ENCODE measurements at places on chromosomes 16 and 17.
A peak's percentile ranks its signal among the peaks of the same experiment; 100 is the strongest.

DNA sequence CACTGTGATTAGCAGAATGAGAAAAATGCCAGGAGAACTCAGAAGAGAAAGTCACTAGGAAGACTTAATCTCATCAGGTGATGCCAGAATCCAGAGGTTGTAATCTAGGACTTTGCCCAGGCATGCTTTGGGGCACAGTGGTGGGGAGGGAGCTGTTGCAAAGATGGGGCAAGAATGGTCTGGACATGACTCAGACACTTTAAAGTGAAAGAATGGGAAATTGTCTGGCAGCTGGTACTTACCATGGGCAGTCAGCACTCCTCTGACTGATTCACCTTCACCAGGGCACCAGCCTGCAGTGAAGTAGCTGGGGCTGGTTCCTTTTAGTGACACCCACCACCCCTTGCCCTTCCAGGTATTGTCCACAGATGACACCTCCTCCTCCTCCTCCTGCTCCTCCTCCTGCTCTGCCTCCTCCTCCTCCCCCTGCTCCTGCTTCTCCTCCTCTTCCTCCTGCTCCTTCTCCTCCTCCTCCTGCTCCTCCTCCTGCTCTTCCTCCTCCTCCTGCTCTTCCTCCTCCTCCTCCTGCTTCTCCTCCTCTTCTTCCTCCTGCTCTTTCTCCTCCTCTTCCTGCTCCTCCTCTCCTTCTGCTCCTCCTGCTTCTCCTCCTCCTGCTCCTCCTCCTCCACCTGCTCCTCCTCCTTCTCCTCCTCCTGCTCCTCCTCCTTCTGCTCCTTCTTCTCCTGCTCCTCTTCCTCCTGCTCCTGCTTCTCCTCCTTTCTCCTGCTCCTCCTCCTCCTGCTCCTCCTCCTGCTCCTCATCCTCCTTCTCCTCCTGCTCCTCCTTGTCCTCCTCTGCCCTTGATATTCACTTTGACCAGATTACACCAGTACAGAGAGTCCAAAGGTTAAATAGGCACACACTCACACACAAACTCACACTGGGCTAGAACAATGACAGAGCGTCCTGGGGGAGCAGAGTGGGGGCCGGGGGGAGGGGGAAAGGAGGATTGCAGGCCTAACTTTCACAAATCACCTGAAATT is at the start of gene CHD9NB:
CHD9NB (minus strand) TSS at position 379 of the 983 bp plus-strand sequence. CDS start 8,739 bp downstream, outside the sequence.
- no peak for DNase-seq

DNA sequence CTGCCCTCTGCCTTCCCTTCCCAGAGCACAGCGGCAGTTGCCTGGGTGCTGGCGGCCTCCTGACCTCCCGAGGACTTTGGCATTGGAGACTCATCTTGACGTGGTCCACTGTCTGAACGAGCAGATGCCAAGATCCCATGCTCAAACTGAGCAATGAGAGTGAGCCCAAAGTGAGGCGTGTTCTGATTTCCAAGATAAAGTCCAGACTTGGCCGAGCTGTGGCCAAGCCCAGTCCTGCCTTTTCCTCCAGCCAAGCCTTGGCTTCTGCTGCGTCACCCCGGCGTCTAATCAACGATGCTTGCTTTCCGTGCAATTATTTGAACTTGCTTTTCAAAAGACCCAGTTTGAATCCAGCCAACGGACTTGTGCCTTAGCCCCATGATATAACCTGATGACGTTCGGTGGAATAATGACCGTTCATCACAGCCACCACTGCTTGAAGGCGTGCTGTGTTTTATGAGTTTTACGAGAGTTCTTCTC is 179.2 kb downstream of the IRF8 start:
- DNase-seq = no peak

GRCh38 chr17:50768346-50768761 is 1.0 kb upstream of the ANKRD40CL start:
- DNase-seq = no peak

DNA sequence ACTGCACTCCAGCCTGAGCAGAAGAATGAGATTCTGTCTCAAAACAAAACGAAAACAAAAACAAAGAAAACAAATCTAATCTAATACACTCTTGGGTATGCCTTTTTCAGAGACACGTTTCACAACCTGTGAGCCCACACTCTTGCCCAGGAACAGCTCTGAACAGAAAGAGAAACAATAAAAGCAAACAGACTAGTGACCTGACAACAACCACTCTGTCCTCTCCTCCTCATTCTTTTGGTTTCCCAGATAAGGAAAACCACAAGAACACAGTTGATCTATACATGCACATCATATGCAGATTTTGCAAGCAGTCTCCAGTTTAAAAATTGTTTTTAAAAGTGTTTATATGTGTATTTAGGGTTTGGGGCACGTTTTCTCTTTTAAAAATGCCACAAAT is 1.3 kb downstream of the MKS1 start:
- no peak for DNase-seq

GRCh38 chr17:41167561-41167960 is 460 bp downstream of the KRTAP4-3 start:
- DNase-seq = peak; percentile 52

GRCh38 chr16:80612461-80613017 is 71.7 kb downstream of the DYNLRB2 start:
- no peak for DNase-seq

DNA sequence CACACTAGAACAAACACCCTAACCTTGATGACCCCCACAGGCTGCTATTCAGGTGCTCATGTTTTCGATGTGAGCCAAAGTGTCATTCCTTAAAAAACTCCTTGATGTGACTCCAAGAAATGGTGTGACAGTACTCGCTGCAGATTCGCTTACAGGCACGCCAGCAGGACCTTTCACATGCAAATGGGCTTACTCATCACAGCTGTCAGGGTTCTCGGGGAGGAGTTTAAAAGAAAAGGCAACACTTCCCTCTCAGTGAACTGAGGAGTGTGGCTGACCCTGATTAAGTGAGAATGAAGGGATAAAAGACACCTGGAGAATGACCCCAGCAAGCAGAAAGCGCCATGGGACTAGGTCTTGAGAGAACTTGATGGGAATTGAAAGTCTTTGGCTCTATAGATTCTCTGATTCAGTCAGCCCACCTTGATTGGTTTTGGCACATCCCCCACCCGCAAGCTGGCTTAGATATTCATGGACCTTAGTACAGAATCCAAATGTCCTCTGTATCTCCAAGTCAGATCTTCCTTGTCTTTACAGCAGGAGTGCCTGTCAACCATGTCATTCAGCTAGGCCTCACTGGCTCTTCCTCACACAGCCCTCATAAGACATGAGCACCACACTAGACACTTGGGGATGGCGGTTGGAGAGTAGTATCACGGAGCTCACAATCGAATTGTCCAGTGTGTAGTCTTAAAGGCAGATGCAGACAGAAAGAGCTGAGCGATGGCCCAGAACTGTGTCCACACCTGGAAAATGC is 82.6 kb downstream of the HIC1 start:
- peak; percentile 80 for DNase-seq

GRCh38 chr16:56956756-56957155 is 5.0 kb upstream of the CETP start:
- DNase-seq = no peak

GRCh38 chr16:31105677-31106213 is 2.4 kb upstream of the BCKDK start:
- DNase-seq = peak; percentile 69
